ENCODE measurements at places on chromosomes 3 and 15. TPM values are rescaled to one million over a fixed set of nuclear protein-coding genes. Genes with fewer than 3 reads are reported as not detected.

The FANCD2OS gene
- total RNA-seq = not detected

DNA sequence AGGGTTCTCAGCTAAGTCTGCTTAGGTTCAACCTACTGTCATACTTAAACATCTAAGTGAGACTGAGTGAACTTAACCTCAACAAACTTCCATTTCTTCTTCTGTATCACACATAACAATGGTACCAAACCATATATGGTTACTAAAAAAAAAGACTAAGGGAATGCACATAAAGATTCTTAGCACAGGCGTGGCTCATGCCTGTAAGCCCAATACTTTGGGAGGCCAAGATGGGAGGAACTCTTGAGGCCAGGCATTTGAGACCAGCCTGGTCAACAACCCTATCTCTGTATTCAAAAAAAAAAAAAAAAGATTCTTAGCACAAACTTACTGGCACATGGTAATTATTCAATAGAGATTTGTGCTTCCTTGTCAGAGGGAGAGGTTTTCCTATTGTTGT lies 57.9 kb downstream of the ACAP2 start:
- no peak for DNase-seq

GRCh38 chr15:61153291-61153690 lies 75.8 kb downstream of the RORA start:
- no peak for DNase-seq

GRCh38 chr3:67245545-67245944 lies 247.4 kb downstream of the KBTBD8 start:
- no peak for DNase-seq

The NR2E3 gene
- 0.56 TPM for total RNA-seq

DNA sequence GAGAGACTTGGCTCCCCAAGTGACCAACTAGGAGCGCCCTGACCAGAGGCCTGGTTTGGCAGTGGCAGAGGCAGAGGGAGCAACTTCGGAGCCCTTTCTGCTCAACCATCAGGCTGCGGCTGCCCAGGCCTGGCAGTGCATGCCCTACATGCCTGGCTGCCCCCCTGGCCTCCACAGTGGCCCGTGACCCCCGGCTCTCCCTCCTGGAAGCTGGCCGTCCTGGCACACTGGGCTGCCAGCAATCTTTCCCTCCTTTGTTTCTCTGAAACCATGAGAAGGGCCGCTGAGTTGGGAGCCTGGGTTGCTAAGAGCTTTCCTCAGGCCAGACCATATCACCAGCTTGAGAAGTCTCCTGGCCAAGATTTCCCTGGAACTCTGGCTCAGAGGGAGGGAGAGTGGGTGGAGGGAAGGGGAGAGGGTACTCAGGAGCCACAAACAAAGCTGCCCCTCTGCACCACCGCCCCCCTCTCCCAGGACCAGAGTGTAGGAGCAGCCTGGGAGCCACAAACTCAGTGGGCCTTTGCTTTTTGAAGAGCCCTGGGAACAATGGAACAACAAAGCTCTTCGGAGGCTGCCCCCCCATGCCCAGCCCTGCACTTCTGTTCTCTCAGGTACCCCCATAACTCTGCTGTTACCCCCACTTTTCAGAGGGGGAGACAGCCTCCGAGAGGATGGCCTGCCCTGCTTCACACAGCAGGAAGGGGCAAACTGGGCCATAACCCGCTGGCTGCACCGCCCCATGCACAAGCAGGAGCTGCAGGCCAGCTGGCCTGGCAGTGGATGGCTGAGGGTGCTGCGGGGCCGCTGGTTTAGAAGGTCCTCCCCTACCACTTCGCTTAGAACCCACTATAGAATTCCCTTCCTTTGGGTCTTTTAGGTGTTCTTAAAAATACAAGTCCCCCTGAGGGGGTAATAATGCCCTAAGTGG lies 11.3 kb downstream of the CORO2B start:
- no peak for DNase-seq

DNA sequence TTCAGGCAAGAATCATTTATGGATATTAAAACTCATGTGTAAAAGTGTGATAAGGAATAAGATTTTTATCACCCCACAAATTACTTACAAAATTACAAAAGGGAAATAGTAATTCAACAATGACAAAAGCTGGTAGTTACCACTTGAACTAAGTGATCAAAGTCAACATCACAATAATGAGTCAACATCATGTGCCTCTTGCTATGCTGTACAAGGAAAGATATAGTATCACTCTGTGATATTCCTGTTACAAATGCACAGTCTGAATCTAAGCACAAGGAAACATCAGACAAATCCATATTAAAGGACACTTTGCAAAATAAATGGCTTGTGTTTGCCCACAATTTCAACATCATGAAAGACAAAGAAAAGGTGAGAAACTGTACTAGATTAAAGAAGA lies 90.5 kb upstream of the PLCL2 start:
- DNase-seq = no peak

- DNase-seq = no peak
Observed at GRCh38 chr3:187753516-187753915, 8.2 kb upstream of the BCL6 start.

- no peak for DNase-seq
Observed at GRCh38 chr15:78989701-78990240, 44.9 kb upstream of the CTSH start.

The GRM7 gene
- not detected for total RNA-seq

GRCh38 chr3:71578054-71578751 lies 5.3 kb downstream of the FOXP1 start:
- DNase-seq = peak; percentile 51

DNA sequence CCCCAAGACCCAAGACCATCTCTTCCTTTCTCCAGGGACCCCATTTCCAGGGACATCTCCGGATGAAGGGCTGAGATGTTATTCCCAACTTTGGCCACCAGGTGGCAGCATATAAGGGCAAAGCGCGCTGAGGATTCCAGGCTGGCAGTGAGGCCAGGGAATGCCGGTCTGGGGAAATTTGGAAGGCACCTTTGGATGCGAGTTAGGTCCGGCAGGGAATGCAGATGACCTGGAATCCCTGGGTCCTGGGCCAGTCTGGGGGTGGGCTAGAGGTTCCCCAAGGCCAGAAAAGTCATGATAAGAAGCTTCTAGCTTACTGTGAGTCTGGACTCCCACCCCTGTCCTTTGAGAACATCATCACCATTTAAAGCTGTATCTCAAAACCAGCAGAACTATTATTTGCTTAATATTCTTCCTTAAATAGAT lies 1.6 kb upstream of the CHST13 start:
- peak; percentile 65 for DNase-seq

DNA sequence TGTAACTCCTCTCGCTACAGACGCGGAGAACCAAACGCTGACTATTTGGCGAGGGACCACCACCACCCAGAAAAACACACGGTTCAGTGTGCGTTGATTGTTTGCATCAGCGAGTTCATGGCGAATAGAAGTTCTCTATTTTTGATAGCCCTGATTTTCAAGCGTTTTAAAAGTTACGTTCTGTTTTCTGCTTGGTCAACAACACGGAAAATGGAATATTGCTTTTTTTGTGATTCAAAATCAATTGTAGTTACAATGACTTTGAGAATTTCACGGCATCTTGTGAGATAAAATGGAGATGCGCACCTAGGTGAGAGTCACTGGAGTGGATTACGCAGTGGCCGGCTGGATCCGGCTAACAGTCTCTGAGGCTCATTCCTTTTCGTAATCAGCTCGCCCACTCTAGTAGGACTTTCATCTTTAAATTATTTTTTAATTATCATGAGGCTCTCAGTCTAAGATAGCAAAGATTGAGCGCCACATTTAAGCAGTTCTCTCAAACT lies 54.8 kb downstream of the CCDC54 start:
- peak; percentile 36 for DNase-seq

Data from MCF 10A (cell line).